Activated CD4-positive, alpha-beta memory T cell treated with anti-CD3 and anti-CD28 coated beads, Interleukin-2, amount 10 ng/mL, durations not matched to agents 7 days and 5 days (primary cell): ENCODE measurements at places on chromosomes 5 and 9.

DNA sequence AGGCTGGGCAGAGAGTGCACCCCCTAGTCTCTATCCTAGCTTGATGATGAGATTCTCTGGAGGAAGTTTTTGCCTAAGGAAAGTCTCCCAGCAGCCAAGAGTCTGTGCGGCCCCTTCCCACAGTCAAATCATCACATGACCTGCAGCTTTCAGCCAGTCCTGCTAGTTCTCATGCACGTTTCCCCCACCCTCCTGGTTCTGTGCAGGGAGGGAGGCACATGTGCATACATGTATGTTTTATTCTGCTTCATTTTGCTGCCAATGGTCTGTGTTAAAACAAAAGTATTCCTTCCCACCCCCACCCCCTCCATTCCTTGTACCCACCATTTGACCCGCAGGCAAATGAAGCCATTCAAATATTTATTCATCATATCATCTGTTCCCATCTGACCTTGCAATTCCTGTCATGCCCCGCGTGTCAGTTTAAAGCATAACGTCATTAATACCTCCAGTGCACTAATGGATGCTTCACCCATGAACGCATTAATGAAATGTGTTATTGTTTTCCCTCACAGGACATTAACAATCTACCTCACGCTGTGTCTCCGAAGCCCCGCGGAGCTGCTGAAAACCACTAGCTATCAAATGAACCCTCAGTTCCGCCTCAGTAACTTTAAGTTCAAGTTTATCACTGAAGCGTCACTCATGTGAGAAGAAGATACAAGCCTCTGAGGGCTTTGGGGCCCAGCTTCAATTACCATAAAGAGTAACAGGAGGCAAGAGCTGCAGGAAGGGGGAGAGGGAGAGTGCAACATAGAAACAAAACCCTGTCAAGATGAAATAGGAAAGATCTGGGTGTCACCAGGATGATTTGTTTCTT is 139.6 kb downstream of the RASEF start:
- no peak for DNase-seq

GRCh38 chr5:132020568-132021339 is 9.3 kb upstream of the ACSL6 start:
- no peak for DNase-seq

- DNase-seq: peak; percentile 51
These were observed 474 bp downstream of the HMGCR start for GRCh38 chr5:75337366-75338021.

DNA sequence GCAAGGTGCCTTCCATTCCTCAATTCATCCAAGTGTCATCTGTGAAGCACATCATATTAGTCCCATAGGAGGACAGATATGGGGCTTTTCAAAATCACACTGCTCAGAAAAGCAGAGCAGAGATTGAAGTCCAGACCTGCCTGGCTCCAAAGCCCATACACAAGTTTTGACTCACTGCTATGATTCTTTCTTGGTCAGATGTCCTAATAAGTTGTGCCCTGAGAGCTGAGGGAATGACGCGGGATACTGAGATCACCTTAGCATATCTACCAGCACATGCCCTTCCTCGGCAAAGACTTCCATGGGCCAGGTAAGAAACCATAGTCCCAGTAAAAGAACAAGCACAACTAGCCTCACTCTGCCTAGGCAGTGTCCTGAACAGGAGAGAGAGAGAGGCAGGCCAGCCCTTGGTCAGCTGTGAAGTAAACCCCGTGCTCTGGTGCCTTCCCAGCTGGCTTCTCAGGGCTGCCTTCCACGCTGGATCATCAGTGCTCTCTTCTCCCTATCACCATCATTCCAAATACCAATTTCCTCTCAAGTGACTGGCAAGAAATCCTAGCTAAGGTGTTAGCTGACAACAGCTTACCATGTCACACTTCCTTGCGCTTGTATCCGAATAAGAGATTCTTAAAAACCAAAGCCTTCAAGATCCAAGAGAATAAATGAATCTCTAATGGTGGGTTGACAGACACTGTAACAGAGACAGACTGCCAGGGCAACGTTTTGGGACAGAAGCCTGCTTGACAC is 73.2 kb downstream of the SIL1 start:
- DNase-seq: no peak
